IMR-90 (cell line): ENCODE measurements at places on chromosomes 7 and 10.

- no peak for DNase-seq
These were observed 59.7 kb downstream of the ZNF365 start for GRCh38 chr10:62433901-62434300.

GRCh38 chr7:139875821-139876241, 46.8 kb downstream of the TBXAS1 start:
- no peak for DNase-seq

GRCh38 chr10:90822508-90822907, 35.3 kb downstream of the HTR7 start:
- DNase-seq, result no peak

GRCh38 chr7:97697396-97697795, 34.5 kb upstream of the TAC1 start:
- no peak for DNase-seq

- peak; percentile 51 for DNase-seq
These were observed 111.1 kb upstream of the CREB5 start for GRCh38 chr7:28301148-28301641.

DNA sequence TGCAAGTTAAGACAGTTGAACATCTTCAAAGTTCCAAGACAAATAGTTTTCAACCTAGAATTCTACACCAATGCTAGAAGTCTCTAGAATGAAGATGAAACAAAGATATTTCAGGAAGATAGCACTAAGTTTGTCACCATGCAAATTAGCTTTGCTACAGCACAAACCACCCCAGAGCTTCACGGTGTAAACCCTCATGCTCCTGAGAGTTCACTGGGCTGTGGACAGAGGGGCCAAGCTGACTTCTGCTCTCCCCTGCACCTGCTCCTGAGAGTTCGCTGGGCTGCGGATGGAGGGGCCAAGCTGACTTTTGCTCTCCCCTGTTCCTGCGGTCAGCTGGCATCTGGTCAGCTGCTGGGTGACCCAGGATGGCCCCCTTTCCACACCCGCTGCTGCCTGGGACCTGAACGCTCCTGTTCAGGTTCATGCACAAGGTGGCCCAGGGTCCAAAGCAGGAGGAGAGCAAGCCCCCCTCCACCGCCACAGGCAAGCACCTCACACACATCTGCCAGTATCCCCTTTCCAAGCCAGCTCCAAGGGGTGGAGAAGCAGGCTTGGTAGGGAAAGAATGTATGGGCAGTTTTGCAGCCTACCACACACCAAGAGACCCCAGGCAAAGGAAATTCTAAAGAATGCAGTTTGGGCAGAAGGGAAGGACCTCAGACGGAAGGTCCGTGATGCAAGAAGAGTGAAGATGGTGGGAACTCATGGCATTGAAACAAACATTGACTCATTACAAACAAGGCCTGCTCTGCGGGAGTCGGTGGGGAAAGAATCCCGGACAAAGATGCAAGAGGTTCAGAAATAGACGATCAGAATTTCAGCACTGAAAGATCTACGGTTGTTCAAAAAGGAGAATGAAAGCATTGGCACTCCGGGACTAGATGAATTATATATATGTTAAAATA, 137.8 kb upstream of the PPP2R2D start:
- no peak for DNase-seq
